ENCODE measurements at places on chromosomes 3 and 15.

DNA sequence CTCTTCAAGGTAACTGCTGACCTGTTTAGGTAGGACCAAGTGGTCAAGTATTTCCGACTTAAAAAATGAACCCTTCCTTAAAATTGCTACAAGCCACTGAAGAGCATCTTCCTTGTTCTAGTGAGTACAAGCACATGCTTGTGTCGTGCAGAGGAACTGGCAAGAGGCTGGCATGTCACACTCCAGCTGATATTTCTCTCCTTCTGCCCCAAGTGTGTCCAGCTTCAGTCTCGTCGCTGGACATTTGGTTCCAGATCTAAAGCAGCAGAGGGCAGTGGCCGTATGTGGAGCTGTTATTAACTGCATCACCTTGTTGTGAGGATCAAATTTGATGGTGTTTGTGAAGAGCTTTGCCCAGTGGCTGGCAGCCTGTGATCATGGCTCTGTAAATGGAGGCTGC is 10.0 kb downstream of the RBP2 start:
- no peak for DNase-seq

DNA sequence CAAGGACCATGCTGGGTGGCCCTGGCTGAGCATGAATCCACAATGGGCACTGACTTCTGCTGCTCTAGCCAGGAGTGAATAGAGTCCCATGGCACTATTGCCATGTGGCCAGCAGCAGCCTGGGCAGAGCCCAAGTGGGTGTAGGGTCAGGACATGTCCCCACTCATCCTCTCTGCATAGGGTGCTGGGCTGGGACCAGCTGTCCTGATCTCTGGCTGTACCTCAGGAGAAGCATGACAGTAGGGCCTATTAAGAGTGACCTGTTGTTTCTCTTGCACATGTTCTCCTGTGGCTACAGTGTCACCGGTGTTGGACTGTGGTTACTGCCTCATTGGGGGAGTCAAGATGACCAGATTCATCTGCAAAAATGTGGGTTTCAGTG is 46.9 kb downstream of the DLEC1 start:
- no peak for DNase-seq

GRCh38 chr3:122635789-122636188 is 44.9 kb upstream of the PARP14 start:
- DNase-seq = no peak

DNA sequence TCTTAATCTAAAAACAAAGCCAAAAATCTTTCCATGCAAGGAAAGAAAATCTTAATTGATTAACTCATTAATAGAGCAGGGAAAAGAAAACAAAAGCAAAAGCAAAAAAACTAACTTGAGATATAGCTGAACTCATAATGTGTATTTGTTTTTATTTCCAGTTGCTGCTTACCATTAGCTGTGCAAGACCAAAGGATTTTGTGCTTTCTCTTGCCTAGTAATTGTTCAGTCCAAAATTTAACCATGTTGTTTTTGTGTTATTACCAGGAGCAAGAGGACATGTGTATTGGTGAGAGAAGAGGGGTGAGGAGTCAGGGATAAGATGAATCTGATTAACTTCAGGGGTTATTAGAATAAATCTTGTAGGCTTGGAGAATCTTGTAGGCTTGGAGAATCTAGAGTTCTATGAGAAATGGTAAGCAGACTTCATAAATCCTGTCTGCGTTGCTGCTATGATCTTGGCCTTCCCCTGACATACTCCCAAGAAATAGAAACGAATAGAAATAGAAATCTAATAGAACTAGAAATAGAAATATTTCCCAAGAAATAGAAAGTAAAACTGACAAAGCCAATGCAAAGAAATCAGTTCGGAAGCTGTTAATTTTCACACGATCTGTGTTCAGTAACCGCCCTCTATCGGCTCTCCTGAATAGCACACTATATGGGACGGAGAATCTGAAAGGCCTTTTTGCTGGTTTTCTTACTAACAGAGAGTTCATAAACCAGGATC is 72.6 kb upstream of the TNFSF10 start:
- DNase-seq = no peak

DNA sequence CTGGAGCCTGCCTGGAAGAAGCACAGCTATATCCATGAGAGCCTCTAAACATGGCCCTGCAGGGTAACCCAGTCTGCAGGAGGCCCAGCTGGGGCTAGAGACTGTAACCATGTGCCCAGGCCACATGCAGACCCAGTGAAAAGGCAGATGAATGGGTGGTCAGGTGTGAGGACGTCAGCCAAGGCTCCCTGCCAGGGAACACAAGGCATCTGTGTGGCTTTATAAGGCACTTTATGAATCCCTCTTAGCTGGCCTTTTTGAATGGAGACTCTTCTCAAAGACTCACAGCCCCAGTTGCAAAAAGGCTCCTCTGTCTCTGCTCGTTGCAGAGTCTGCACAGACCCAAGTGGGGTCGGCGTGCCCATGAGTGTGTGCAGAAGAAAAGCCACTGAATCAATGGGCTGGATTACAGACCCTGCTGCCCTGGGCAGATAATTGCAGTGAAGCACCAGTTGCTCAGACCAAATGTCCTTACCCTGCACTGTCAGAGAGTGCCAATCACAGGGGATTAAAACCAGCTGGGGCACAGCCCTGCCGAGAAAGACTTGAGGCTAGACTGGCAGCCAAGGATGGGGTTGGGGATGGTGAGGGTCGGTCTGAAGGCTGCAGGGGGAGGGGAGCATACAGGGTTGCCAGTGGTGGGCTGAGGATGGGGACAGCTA is 154.2 kb downstream of the RAB11A start:
- DNase-seq = no peak

- DNase-seq = no peak
Measured at GRCh38 chr3:127206154-127206553, 13.2 kb downstream of the PRR23E start.

DNA sequence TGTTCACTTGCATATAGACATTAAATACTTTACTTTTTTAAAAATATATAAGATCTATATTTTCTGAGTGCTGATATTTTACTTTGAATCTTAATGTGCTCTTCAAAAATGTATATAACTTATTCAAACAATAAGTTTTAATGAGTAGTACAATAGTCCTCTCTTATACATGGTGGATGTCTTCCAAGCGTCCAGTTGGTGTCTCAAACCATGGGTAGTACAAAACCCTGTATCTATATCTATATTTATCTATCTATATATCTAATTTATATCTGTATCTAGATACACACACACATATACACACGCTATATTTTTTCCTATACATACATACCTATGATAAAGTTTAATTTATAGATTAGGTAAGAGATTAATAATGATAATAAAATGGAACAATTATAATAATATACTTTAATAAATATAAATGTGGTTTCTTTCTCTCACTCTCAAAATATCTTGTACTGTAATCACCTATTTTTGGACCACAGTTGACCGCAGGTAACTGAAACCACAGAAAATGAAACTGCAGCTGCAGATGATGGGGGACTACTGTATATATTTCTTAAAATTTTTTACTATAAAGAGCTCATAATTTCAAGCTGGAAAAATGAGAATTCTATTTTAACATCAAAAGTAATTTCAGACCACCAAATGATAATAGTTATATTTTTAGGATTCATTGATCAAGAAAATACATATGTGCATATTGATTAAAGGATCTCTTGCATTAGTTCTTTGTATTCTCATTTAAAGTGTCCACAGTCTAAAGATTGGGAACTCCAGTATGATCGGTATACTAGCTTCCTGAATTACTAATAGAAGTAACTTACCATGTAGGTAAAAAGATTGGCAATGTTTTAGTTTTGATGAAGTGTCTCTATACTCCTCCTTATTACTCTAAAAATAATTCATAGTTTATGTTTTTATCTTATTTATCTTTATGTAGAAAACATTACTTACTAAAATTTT is 215.1 kb upstream of the MLF1 start:
- DNase-seq = no peak

- DNase-seq = no peak
Measured at GRCh38 chr3:121690777-121691405, 30.2 kb upstream of the HCLS1 start.

DNA sequence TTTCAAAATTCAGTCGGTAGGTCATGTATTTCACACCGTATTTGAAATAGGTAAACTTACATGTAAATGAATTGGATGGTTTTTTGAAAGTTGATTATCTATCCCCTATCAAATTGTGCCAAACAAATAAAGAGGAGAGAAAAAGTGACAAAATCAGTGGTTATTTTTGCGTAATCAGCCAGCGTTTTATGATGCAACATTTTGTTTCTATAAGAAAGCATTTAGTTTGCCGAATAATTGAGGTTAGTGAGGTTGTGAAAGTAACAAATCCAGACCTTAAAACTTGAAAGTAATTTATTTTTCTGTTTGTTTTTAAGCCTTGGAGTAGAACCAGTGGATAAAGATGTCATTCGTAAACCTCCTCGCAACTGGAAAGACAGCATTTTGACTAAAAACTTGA is 29.3 kb downstream of the ASTE1 start:
- no peak for DNase-seq

Data from breast epithelium (tissue), 4 donors.